ENCODE measurements at places on chromosomes 4 and X.

- DNase-seq, result no peak
These were observed 2.4 kb downstream of the ZMYM3 start for GRCh38 chrX:71251466-71251973.

DNA sequence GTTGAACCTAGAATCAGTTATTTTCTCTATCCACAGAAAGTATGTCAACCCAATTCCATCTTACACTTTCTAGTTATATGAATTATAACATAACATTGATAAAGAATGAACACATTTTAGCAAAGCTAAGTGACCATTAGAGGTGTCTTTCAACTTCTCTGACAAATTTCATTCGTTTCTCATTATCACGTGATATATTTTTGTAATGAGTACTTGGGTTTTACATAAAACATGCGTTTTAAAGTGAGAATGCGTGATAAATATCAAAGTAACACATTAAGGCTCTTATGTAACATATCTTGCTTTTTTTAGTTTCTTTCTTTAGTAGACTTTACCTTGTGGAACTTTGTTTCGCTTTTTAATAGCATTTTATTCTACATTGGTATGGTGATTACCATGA lies 1715.1 kb upstream of the IGFBP7 start:
- no peak for DNase-seq

GRCh38 chr4:13642170-13642950 lies 14.8 kb upstream of the BOD1L1 start:
- DNase-seq, result peak; percentile 53

DNA sequence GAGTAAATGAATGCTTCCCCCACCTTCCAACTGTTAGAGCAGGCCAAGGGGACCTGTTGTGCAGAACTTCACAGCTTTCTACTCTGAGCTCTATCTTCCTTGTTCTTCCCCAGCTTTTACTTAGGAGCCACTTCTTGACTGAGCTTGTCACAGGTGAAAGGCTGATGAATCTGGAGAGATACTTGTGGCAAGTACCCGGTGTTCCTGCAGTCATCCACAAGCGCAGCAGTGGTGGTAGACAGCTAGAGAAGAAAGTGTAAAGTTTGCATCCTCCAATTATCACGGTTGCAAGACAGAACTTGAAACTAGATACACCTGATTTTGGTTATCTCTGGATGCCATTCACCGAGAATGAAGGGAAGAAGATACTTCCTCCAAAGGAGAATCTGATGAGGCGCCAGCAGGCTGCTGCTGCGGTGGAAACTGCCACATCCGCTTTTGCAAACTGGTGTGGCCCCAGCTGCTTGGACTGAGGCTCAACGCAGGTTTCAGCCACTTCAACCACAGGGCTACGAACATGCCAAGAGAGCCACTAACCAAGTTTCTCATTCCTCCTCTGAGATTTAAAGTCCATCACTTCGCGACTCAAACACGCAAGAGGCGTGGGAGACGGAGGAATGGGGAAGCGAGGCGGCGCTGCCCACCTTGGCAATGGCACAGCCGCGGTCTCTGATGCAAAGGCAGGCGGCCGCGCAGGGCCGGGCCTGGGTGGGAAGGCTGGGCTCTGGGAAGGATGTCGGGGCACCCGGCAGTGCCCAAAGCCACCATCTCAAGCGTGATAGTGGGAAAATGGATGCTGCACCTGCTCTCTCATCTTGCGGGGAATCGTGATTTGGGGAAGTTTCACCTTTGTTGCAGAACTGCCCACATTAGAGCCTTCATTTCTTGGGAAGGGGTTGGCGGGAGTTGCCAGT lies 1.3 kb upstream of the FHIP1A start:
- DNase-seq, result no peak

GRCh38 chr4:176273736-176274135 lies 4.7 kb upstream of the ASB5 start:
- peak; percentile 58 for DNase-seq

DNA sequence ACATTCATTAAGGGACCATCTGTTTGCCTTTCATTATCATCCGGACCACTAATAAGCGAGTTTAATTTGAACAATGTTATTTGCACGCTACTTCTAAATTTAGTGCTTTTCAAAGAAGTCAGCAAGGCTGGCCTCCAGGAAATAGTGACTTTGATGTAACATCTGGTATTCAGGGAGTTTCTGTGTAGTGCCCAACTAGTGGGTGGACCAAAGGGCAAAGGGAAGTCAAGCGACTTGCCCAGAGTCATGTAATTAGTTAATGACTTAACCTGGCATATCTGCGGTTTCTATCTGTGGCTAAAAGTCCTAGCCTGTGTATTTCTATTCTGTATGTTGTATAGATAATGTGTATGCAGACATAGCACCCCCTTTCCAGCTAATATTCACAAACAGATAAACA lies 56.3 kb upstream of the LCORL start:
- DNase-seq, result no peak

- no peak for DNase-seq
These were observed 498.4 kb downstream of the BCOR start for GRCh38 chrX:39599339-39599738.

DNA sequence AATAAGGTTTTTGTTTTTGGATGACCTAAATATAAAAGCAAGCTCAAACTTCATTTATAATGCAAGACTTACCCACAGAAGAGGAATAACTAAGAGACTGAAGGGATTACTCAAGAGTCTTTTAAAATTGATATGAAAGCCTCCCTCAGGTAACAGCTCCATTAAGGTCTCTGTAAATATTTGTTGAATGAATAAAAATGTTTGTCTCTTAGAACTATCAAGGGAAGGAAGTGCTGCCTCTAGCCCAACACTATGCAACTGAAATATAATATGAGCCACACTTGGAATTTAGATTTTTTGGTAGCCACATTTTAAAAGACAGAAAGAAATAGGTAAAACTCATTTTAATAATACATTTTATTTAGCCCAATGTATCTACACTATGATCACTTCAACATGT lies 127.8 kb downstream of the SH3RF1 start:
- no peak for DNase-seq

DNA sequence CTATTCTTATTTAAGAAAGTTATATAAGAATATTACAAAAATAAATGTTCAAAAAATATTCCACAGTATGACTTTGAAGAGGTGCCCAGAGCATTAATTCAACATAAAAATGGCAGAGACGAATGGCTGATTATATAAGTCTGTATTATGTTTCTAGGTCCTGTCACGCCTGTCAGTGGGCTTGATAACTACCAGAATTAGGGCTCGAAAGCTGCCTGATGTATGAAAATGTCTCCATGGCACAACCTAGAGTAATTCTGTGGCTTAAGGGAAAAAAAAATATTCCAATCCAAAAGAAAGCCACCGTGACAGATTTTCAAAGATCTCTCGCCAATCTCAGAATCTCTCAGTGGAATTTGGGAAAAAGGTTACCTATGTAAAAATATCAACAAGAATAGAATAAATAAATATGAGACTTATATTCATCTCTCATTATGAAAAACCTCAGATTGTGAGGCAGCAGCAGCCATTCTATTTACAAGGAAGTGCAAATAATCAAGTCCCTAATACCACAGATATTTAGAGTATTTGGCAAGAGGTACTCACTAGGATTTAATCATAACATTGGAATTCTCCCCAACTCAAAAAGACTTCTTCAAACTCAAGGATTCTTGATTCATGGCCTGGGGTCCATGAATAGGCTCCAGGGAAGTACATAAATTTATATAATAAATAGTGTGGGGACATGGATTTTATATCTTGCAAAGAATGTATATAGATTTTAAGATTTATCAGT lies 489.1 kb upstream of the INTU start:
- peak; percentile 78 for DNase-seq

DNA sequence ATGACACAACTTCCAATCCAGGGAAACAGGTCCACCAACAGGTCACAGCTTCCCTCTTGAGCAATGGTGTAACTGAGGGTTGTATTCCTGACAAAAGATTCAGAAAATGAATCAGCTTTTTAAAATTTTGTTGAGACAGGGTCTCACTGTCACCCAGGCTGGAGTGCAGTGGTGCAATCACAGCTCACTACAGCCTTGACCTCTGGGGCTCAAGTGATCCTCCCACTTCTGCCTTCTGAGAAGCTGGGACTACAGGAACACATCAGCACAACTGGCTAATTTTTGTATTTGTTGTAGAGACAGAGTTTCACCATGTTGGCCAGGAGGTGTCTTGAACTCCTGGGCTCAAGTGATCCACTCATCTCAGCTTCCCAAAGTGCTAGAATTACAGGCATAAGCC lies 43.7 kb downstream of the SAT1 start:
- no peak for DNase-seq

- no peak for DNase-seq
These were observed 374.3 kb upstream of the GALNT7 start for GRCh38 chr4:172794307-172794703.

GRCh38 chr4:2672700-2673099 lies 83.4 kb downstream of the TNIP2 start:
- DNase-seq, result no peak

DNA sequence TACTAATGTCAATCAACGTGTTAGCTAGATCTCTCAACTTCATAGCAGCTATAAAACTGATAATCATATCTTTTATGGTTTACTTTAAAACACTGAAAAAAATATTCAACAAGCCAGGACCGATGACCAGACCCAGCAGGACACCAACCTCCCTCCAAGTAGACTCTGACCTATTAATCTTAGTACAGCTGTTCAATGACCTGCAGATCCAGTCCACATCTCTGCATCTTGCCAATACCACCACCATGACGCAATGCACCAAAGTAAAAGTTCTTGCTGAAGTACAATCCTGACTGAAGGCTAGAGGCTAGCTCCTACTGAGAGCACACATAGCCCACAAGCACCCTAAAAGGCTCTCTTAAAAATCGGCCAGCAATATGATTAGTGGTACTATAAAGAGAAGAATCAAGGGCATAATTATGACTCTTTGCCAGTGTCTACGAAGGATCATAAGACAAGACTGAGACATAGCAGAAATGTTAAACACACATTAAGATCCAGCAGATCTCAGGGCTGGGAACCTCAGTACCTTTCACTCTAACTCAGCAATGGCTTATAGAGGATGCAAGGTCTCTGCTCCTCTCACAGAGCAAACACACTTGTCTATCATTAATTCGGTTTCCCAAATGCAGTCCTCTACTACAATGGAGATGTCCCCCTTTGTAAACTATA lies 7.6 kb downstream of the MED14 start:
- peak; percentile 3 for DNase-seq

- DNase-seq, result peak; percentile 39
These were observed 63.2 kb downstream of the BANK1 start for GRCh38 chr4:101853691-101854090.

DNA sequence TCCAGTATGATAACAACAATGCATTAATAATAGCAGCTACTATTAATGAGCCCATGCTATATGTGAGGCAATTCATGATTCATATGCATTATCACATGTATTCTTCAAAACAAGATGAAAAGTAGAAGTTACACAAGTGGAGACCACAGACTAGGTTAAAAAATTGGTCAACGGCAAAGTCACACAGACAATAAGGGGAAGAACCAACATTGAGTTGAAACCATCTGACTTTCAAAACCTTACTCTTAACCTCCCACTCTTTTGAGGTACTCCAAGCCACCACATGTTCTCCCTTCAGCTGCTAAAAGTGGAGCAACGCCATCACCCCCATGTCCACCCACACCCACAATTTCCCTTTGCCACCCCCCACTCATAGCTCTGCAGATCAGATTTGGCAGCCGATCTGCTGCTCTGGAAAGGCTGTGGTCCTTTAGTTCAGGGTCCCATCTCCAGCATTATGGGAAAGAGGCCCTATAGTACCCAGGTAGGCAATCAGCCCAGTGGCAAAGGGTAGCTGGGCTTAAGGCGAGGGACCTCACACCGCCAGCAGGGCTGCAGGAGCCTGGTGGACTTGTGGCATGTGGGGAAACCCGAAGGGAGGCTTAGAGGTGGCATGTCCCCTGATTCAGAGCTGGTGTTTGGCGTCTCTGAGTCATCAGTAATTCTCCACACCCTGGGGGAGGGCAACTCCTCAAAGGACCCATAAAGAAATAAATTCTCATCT lies 33.5 kb upstream of the CYBB start:
- DNase-seq, result no peak

DNA sequence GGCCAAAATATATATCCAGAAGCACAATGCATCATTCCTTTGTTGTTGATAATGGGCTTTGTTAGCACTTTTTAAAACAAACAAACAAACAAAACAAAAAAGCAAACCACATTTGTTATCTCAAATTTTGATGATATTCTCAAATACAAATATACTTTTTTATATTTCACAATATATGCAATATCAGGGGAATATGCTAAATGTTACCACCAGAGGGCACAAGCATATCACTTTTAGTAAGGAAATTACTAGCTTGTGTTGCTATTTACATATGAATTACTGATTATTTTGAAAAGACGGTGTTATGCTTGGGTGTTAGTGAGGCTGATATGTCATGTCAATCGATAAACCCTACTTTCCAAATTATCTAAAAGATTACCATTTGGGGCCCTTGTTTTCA lies 29.1 kb downstream of the RIPPLY1 start:
- peak; percentile 9 for DNase-seq

DNA sequence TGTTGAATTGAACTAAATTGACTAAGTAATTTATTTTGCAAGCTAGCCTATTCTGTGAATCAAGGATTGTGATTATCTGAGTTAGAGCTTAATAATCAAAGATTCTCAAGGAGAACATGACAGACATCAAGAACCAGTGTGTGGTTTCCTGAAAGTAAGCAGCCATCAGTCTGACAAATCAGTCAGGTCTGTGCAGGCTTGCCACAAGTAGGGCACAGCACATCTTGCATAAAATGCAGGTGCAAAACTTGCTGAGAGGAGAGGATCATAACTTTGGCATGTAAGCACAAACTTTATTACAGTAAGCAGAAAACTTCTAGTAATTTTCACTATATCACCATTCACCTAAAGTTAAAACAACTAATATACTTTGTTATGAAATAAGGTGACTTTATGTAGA lies 22.5 kb downstream of the FAM241A start:
- DNase-seq, result no peak

- no peak for DNase-seq
These were observed 15.4 kb downstream of the ELOVL6 start for GRCh38 chr4:110183058-110183457.

DNA sequence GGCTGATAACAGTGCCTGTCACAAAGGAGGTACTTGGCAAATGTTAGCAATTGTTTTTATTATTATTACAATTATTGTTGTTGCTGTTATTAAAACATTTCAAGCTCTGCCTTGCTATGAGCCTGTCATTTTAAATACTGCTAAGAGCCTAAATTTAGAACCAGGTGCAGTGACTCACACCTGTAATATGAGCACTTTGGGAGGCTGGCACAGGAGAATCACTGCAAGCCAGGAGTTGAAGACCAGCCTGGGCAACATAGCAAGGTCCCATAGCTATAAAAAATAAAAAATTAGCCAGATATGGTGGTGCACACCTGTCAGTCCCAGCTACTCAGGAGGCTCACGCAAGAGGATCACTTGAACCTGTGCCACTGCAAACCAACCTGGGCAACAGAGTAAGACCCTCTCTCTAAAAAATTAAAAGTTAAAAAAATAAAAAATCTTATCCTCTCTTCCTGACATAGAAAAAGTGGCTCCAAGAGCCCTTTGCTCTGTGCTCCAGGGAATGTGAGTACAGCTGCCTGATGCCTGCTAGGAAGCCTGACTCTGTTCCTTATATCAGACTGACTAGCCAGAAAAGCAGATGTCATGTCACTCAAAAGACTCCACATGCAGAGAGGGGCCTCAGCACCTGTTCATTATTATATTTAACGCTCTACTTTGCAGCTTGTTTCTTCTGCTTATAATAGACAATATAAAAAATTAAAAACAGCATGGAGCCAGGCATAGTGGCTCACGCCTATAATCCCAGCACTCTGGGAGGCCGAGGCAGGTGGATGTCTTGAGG lies 234.0 kb downstream of the OPHN1 start:
- no peak for DNase-seq

- no peak for DNase-seq
These were observed 350.1 kb downstream of the C4orf33 start for GRCh38 chr4:129446074-129446473.

All from fibroblast of gingiva (primary cell).